Activated CD8-positive, alpha-beta memory T cell treated with anti-CD3 and anti-CD28 coated beads for 4 hours (primary cell): ENCODE measurements at places on chromosomes 1 and 21.

- DNase-seq: no peak
Measured at GRCh38 chr1:212684076-212684475, 15.6 kb downstream of the BATF3 start.

DNA sequence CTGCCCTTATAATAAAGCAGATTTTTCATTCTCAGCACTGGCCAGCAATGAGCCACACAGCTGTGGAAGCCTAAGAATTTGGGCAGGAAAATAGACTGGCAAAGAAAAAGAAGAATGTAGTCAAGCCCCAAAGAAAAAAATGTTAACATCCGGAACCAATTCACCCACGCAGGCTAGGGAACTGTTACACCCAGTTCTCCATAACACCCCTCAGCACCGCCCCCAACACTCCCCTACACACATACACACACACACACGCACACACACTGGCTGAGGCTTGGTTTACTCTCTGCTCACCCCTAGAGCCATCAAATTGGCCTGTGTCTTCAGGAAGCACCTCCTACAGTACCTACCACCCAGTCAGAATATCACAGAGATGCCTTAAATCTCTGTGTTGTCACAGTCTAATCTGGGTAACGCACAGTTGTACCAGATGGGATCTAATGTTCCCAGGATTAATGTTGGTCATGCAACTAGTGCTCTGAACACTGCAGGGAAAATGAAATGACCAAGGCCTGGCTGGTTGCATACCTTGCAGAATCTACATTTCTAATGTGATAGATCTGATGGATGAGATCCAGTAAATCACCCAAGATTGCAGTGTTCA lies 14.5 kb downstream of the TBX15 start:
- no peak for DNase-seq

- DNase-seq: no peak
Measured at GRCh38 chr1:54716299-54717047, 812 bp downstream of the TTC4 start.

- no peak for DNase-seq
Measured at GRCh38 chr1:204992201-204992997, 50.6 kb upstream of the CNTN2 start.

DNA sequence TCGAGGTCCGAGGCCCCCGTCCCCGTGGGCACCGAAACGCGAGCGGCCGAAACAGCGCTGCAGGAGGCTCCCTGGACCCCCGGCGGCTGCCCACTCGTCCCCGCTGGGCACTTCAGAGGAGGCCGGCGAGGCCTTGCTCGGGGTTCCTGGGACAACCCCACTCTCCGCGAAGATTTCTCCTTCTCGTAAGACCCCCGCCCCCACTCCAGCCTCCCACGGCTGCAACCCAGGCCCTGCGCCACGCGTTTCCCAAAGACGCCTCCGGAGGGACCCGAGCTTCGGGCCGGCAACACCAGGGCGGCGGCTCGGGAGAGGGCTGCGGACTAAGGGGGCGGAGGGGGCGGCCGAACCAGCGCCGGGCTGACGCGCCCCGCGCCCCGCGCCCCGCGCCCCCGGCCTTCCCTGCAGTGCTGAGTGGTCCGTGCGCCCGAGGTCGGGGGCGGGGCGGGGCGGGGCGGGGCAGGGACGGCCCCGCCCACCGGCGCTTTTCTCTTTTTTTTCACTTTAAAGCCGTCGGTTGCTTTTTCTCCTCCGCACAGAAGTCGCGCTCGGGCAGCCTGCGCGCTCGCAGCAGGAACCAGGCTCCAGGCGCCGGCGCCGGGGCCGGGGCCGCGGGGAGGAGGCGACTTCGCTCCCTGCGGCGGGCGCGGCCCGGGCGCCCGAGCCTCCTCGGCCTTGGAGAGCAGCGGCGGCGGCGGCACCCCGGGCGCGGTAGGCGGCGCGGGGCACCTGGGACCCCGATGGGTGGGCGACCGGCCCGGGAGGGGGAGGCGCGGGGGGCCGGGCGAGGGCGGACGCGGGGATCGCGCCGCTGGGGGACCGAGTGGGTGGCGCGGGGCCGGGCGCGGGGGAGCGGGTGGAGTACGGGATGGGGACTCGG lies at the start of gene SPSB1:
SPSB1 (plus strand) TSS at position 534 of the 880 bp plus-strand sequence. CDS start 62,998 bp downstream, outside the sequence.
- DNase-seq: peak; percentile 47

- DNase-seq: no peak
Measured at GRCh38 chr1:200226268-200226968, 183.4 kb downstream of the ZNF281 start.

GRCh38 chr1:200179781-200180160 lies 152.3 kb downstream of the NR5A2 start:
- DNase-seq: no peak

DNA sequence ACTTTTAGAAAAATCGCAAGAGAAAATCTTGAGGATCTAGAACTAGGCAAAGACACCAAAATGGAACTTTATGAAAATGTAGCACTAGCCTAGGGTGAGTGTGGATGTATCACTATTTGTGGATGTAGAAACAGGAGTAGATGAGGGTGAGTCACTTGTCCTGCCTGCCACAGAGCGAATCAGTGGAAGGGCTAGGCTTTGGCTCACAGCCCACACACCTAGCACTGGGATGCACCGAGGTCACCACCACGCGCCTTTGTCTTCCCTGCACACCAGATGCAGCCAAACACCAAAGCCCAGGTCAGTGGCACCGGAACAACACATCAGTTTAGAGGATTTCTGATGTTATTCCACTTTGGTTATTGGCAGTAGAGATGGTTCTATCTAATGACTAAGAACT lies 38.2 kb downstream of the PKNOX1 start:
- no peak for DNase-seq

GRCh38 chr1:159991513-159991912 lies 37.5 kb upstream of the SLAMF9 start:
- DNase-seq: no peak

GRCh38 chr1:23801338-23801748 lies 789 bp upstream of the GALE start:
- no peak for DNase-seq

- DNase-seq: no peak
Measured at GRCh38 chr21:40752125-40752524, 94.8 kb downstream of the DSCAM start.

DNA sequence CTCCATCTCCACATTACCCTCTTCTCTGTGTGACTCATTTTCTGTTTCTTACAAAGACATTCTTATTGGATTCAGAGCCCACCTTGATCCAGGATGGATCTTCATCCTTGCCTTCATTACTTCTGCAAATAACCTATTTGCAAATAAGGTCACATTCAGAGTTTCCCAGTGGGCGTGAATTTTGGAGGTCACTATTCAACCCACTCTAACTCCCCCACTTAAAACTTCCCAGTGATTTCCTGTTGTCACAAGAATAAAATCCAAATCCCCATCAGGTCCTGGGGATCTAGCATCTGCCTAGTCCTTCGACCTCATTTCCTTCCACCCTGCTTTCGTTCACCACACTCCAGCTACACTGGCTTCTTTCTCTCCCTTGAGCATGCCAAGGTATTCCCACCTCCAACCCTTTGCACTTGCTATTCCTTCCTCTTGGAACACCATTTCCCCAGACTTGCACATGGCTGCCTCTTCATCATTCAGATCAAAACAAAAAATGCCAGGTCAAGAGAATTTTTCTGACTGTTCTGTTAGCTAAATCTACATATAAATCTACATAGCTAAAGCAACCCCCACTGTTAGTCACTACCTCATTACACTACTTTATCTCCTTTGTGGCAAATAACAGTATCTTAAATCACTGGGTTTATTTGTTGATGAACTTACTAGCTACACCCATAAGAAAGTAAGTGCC lies 187.2 kb downstream of the TOMM20 start:
- no peak for DNase-seq

DNA sequence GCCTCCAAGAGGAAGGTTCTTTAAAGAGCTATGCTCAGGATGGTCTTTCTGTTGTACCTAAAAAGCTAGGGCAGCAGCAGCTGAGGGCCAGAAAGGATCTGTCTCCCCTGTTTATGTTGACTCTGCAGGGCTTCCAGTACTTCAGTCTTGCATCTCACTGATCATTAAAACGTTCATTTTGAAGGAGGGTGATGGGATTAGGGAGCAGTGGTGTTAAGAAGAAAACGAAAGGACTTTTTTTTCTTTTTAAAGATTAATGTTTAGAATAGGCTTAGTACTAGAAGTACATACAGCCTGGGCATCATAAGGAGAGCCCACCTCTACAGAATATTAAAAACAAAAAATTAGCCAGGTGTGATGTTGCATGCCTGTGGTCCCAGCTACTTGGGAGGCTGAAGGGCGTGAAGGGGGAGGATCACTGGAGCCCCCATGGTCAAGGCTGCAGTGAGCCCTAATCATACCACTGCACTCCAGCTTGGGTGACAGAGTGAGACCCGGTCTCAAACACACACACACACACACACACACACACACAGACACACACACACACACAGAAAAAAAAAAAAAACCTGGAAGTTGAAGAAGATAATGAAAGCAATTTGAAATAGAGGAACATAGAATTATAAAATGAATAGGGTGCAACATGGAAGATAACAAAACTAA lies 2.9 kb downstream of the CR1L start:
- DNase-seq: no peak

DNA sequence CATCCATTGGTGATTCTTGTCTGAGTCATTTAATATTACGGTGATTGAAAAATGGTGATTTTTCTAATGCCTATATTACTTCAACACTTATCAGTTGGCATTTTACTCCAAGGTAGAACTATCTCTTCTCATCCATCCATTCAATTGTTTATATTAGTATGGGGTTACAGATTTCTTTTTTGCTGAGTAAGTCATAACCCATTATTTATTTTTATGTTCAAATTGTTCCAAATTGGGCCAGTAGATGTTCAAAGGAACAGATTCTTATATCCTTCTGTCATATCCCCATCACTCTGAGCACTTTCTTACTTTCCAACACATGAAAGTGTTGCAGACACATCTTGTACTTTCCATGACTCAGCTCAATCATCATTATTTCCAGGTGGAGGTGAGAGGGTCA lies 466.8 kb upstream of the CAMK1G start:
- no peak for DNase-seq

DNA sequence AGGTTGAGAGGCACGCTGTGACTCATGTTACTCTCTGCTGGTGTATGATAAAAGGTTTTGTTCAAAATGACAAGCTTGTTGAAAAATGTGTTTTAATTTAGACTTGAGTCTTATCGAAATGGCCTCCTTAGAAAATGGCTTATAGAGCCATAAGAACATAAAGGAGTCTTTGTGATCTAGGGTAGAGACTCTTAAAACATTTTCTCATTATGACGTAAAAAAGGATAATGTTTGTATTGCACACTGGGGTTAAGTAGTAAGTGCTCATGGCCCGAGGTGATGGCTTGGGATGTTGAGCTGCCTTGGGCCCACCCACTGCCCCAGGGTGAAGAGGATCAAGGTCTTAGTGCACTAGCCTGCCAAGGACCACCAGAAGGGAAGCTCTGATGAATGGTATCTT lies 117.4 kb downstream of the DISC1 start:
- DNase-seq: no peak

DNA sequence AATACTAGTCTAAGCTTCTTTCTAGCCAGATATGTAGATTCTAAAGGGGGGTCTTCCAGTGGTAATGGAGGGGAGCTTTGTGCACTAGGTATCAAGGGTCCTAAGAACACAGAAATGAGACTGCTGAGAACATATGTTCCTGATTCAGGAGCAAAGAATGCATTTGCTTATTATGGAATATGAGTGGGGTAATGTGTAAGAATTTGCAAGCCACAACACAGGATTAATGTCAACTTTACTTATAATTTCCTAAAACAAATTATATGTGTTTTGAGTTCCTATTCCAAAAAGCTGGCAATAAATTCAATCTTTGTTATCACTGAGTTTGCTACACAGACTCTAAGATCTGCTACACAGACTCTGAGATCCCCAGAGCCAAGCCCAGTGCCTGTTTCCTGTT lies 357.0 kb upstream of the PTBP2 start:
- no peak for DNase-seq

DNA sequence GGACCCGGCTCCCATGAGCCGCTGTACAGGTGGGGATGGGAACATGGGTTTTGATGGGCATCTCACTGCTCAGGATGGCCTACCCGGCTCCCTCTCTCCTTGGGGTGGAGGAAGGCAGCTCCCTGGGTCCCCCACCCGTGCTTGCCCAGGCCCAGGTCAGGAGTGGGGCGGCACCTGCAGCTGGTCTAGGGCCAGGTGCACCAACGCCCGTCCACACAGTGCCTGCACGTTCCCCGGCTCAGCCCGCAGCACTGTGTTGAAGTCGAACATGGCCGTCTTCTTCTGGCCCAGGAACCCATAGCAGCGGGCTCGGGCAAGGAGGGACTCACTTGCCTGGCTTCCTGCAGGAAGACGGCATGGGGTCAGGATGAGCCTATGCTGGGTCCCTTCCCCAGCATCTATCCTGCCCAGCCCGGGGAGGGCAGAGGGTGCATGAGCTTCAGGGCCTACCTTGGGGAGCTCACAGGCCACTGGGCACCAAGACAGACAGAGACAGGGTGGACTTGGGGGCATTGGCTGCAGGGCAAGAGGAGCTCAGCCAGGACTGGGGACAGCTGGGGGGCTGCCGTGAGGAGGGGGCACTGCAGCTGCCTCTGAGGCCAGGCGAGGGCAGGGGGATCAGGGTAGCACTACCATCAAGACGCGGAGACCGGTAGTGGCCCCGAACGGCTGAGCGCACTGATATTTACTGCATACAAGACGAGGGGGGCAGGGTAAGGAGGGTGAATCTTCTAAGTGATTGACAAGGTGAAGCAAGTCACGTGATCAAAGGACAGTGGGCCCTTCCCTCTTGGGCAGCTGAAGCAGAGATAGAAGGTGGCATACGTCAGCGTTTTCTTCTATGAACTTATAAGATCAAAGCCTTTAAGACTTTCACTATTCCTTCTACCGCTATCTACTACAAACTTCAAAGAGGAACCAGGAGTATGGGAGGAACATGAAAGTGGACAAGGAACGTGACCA lies 17.8 kb downstream of the TTC34 start:
- no peak for DNase-seq

DNA sequence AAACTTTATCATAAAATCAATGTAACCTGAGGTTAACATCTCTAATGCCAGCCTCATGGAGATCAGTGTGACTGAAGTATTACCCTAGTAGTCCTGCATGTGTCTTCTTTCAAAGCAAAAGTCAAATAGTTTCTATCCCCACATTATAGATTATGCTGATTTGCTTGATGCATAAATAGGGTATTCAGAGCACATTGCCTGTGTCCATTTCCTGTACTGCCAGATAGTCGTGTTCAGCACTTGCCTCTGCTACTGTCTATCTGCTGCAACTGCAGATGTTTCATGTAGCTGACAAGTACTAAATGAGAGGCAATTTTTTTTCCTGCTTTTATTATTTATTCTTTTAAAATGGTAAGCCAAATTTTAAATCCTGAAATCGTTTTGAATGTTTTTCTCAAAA lies 348.7 kb downstream of the CHRM3 start:
- DNase-seq: no peak

GRCh38 chr1:13543451-13544220 lies 29.8 kb upstream of the LRRC38 start:
- DNase-seq: no peak

- DNase-seq: no peak
Measured at GRCh38 chr1:20211511-20211931, 25.2 kb upstream of the PLA2G2C start.

DNA sequence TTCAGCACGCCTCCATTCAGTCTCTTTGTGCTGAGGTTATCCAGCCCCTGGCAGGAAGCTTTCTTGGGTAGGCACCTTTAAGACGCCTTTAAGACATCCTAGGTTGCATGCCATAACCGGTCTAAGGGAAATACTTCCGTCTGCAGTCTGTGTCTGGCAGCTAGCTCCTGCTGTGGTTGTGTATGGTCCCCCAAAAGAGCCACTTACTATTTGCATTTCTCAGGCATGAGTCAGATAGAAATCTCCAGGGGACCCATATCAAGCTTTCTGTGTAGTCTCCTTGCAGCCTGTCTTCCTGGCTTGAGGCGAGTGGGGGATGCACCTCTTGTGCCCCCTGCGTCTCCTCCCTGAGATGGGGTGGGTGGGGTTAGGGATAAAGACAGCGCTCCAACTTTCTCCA lies 10.0 kb upstream of the RYR2 start:
- no peak for DNase-seq
